Central memory CD4-positive, alpha-beta T cell (primary cell): ENCODE measurements at places on chromosomes 6 and 20.
A peak's percentile ranks its signal among the peaks of the same experiment; 100 is the strongest.

GRCh38 chr6:165751486-165751885 is 88.4 kb upstream of the PDE10A start:
- DNase-seq = no peak

DNA sequence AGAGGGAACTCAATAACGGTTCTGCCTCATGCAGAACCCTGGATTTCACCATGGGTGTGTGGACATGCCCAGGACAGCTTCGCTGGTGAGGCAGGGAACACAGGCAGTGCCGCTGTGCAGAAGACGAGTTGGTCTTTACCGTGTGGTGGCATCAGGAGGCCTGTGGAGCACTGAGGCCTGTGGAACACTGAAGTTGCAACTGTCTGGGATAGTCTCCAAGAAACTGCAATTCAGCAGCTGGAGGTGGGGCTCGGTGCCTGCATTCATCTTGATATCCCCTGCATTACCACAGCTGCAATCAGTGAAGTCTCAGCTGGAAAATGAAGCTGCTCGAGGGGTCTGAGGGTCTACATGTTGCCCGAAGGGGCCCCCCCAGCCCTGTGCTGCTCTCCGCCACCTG is 202.4 kb upstream of the CDH4 start:
- DNase-seq = no peak

DNA sequence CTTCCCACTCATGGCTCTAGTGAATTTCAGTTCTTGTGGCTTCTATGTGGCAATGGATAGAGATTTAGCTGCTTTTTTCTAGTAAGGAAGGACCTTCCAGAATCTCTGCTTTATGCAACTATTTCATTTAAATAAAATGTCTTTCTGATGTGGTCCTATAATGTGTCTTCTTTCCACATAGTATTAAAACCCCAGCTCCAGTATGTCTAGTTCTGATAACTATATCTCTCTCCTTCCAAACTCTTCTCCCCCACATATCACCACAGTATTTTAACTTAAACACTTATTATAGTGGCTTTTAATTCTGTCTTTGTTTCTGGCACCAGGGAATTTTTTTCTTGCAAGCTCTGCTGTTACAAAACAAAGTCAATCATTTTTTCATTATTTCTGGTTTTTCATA is 40.6 kb upstream of the SUMO4 start:
- DNase-seq = no peak

- no peak for DNase-seq
Observed at GRCh38 chr20:1932971-1933370, 37.8 kb downstream of the SIRPA start.

DNA sequence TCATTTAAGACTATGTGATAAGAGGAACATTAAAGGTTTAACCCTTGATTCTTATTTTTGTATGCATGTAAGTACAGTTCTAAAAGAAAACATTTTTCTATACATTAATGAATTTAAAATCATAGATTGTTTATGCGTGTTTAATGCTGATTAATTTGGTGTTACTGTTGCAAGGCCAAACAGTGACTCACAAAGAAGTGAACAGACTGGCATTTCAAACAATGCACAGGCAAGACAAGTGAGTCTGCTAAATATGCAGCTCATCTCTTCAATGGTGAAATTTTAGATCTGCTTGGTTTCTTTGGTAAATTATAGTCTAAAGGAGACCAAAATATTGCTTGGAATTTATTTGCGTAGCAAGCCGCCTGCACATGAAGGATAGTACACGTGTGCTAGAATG is 417.4 kb upstream of the SOX4 start:
- DNase-seq = no peak

DNA sequence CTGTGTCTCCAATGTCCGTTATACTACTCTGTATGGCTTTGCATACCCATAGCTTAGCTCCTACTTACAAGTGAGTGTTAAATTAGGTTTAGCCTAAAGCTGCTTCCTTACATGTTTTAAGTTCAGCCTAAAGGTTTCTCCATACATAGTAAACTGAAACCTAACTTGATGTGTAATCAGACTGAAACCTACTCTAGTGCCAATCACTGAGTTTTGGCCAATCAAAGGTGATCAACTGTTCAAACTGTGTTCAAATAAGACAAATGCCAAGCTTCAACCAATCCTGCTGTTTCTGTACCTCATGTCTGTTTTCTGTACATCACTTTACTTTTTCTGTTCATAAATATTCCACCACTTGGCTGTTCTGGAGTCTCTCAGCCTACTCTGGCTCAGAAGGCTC is 20.0 kb downstream of the HLA-DOA start:
- DNase-seq = no peak

DNA sequence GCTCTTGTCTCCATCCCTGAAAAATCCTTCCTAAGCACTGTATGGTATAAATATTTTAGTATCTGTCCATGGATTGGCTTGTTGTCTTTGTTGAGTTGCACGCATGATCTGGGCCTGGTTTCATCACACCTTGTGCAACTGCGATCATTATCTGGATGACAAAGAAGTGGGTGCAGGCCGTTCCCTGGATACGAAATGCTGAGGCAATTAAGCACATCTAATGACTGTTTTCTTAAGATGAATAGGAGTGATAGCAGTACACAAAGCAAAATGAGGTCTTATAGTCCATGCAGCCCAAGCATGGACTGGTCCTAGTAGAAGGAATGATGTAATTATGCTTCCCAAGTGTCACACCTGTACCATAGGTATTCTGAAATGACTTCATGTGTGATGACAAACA is 47.8 kb downstream of the SLC35D3 start:
- no peak for DNase-seq

GRCh38 chr6:12916006-12916405 is 199.4 kb downstream of the PHACTR1 start:
- no peak for DNase-seq

DNA sequence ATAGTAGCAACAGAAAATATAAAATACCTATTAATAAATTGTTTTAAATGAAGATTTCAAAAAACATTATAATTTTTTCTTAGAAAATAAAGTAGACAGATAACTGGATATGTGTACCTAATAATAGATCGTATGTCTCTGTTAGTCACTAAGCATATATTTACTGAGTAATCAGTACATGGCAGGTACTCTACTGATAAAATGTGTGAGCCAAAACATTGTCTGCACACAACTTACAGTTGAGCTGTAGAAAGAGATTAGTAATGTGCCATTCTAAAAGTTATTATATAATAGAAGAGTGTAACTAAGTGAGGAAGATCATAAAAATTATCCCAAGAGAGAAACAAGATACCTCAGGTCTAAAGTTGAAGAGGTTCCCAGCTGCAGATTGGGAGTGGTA is 929.9 kb upstream of the EPHA7 start:
- DNase-seq = no peak

- no peak for DNase-seq
Observed at GRCh38 chr6:144439016-144439415, 153.9 kb downstream of the UTRN start.

DNA sequence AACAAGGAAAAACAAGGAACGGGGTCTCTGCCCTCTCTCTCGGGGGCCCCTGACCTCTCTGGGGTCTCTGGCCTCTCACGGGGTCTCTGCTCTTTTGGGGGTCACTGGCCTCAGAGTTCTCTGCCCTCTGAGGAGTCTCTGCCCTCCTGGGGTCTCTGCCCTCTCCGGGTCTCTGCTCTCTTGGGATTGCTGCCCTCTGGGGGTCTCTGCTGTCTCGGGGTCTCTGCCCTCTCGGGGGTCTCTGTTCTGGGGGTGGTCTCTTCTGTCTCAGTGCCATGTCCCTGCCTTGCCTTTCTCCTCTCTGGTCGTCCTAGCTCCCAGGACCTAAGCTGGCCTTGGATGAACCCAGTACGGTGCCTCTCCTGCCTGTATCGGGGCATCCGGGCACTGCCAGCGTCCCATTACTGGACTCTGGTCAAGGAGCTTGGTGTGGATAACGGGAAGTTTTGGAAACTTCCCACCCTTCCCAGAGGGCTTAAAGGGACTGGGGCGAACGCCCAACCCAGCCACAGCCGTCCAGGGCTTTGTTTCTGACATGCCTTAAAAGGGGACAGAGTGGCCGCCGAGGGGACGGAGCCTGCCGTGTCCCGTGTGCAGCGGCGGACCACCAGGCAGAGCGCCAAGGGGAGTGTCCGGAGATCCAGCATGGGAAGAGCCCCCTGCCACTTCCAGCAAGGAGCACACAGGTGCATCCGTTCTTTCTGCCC is 24.7 kb upstream of the MRGBP start:
- DNase-seq = no peak

DNA sequence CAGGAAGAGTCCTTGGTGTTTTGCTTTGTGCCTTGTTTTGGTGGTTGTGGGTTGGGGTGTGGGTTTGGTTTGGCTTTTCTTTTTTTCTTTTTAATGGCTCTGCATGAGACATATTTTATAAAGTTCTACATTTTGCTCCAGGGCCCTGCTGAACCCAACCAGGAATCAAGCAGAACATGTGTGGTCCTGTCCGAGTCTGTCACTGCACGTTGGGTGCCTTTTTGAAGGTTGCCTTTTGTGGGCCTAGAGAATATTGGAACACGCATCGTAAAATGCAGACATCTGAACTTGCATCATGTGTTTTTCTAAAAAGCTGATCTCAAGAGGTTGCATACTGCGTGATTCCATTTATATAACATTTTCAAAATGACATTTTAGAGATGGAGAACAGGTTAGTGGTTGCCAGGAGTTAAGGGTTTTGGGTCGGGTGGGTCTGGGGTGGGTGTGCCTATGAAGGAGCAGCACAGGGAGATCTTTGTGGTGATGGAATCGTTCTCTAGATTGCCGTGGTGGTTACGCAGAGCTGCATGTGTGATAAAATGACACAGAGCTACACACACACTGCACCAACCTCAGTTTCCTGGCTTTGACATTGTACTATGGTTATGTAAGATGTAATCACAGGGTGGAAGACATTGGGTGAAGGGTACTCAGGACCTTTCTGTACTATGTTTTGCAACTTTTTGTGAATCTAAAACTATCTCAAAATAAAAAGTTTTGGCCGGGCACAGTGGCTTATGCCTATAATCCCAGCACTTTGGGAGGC is 80.2 kb downstream of the EYA2 start:
- no peak for DNase-seq

- no peak for DNase-seq
Observed at GRCh38 chr6:103105686-103106085, 1712.2 kb downstream of the GRIK2 start.

DNA sequence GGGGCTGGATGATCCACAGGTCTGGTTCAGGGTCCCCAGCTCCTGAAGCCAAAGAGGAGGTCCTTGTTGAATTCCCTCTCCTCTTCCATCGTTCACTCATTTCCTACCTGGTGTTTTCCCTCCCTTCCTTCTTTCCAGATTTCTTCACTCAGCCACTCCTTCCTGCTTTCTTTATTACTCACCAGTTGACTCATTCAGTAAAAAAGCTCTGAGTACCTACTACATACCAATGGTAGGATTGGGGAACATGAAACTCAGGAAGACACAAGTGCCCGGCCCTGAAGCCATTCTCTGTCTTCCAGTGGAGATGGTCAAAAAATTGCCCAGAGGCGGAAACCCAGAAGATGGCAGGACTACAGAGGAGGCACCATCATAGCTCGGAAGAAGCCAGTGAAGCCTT is 11.9 kb upstream of the NSFL1C start:
- no peak for DNase-seq

- no peak for DNase-seq
Observed at GRCh38 chr6:116467514-116467913, 6.3 kb downstream of the CALHM6 start.

DNA sequence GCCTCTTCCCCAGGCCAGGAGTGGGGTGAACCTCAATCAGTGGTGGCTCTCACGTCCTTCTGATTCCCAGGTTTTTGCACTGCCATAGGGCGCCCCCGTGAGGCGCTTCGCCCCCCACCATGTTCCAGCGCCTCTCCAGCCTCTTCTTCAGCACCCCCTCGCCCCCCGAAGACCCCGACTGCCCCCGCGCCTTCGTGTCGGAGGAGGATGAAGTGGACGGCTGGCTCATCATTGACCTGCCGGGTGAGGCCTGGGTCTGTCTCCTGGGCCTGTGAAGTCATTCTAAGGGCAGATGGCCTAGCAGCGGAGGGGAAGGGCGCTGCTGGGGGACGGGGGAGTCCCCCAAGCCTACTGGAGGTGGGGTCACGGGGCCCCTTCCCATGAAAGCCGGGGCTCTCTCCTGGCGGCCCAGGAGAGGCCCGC is 4.5 kb downstream of the TP53INP2 start:
- DNase-seq = peak; percentile 46

DNA sequence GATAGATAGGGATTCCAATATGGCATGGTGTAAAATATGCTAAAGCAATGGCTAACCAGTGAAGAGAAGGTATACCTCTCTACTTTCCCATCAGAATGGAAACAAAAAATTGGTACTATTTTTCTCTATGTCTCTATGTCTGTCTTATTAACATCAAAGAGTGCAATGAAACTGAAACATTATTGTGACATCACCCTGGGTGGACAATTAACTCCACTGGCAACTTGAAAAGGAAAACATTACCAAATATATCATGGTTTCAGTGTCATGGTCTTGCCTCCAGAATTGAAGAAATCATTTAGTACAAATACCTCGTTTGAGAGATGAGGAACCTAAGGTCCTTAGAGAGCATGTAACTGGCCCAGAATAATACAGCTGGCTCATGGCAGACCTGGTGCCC is 1132.5 kb upstream of the MAP3K7 start:
- DNase-seq = no peak

GRCh38 chr20:9945408-9945807 is 89.4 kb upstream of the ANKEF1 start:
- DNase-seq = no peak

- no peak for DNase-seq
Observed at GRCh38 chr20:48928832-48929725, 7.6 kb downstream of the ARFGEF2 start.

DNA sequence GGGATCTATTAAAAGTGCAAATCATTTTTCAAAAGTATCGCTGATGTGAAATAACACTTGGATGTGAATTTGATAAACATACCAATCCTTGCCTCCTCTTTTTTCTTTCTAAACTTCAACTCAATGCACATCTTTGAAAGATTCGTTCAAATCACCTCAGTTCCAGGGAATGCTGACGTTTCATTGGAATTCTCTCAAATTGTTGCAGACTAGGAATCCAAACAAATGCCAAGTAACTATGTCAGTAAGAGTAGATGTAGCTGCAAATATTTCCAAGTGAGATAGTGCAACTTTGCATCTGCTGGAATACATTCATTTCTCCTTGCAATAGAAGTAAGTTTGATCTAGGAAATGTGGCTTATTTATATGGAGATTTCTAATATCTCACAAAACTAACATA is 220.7 kb downstream of the FUT9 start:
- no peak for DNase-seq

GRCh38 chr6:139522511-139523220 is 148.2 kb upstream of the CITED2 start:
- DNase-seq = no peak

DNA sequence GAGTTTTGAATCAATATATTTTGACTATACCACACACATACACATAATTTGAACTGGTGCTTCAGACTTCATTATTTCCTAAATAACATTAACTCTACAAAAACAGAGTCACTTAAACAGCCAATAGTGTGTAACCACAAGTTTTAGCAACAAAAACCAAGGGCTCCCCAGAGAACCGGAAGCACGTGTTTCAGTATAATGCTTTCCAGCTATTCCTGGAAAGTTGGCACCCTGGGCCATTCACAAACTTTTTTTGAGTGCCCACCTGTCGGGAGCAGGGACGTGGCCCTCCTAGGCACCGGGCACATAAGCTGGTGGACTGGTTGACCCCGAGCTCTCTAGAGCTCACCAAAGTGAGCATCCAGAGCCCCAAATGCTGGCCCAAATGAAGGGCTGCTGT is 1.9 kb upstream of the SLC35D3 start:
- no peak for DNase-seq

GRCh38 chr6:100304575-100304974 is 160.1 kb downstream of the SIM1 start:
- no peak for DNase-seq

GRCh38 chr6:156791320-156791850 is 14.2 kb downstream of the ARID1B start:
- DNase-seq = peak; percentile 48

GRCh38 chr6:124053315-124053714 is 249.7 kb downstream of the NKAIN2 start:
- DNase-seq = no peak
